ENCODE measurements at places on chromosomes 3 and 15.

DNA sequence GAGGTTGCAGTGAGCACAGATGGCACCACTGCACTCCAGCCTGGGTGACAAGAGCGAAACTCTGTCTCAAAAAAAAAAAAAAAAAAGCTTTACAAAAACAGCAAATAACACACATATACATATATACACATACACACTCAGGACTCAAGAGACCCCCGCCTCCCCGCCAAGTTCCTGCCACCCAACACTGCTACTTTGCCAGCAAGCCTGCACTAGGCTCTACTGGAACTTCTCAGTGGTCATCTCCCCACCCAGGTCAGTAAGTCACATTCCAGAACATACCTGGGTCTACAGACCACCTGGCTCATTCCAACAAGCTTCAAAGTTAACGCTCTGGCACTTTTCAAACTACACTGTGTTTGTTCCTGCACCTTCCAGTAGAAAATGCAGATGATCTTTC, 62.3 kb downstream of the SENP2 start:
- DNase-seq: no peak
- H3K36me3 ChIP-seq: peaks cover 50% of the 10 kb centered on the region
- H3K27ac ChIP-seq: no peak overlapping the region
- H3K27me3 ChIP-seq: no peaks in the 10 kb centered on the region
- peaks cover 7% of the 10 kb centered on the region for H3K4me1 ChIP-seq

- no peak overlapping the region for H3K4me3 ChIP-seq
- DNase-seq: no peak
- H3K36me3 ChIP-seq: no peaks in the 10 kb centered on the region
- H3K27me3 ChIP-seq: no peaks in the 10 kb centered on the region
- H3K4me1 ChIP-seq: no peaks in the 10 kb centered on the region
Observed at GRCh38 chr3:179163503-179163902, 15.3 kb downstream of the PIK3CA start.

DNA sequence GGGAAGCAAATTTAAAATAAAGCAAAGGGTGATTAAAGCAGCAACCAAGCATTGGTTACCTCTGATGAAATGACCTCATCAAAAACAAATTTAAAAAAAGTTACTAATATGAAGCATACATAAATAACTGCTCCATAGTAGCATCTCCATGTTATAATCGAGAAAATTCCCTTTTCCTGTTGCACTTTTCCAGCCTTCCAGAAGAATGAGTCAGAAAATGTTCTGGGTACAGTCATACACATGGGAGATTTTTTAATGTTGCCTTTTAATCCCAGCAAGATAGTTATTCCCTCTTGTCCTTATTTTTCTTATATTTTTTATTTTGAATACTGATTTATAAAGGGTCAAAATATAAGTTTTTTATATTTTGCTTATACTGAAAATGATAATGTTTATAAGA, 2.6 kb upstream of the TMCO5A start:
- H3K36me3 ChIP-seq: no peaks in the 10 kb centered on the region
- no peak overlapping the region for H3K27ac ChIP-seq
- no peak for DNase-seq
- H3K4me1 ChIP-seq: no peaks in the 10 kb centered on the region
- H3K27me3 ChIP-seq: no peaks in the 10 kb centered on the region
- H3K4me3 ChIP-seq: no peak overlapping the region

GRCh38 chr3:157588386-157589060, 85.3 kb upstream of the VEPH1 start:
- peaks cover 11% of the 10 kb centered on the region for H3K36me3 ChIP-seq
- H3K4me3 ChIP-seq: no peak overlapping the region
- H3K27me3 ChIP-seq: no peaks in the 10 kb centered on the region
- no peak overlapping the region for H3K27ac ChIP-seq
- peaks cover 4% of the 10 kb centered on the region for H3K4me1 ChIP-seq

GRCh38 chr3:143820466-143821221, 27.6 kb downstream of the SLC9A9 start:
- DNase-seq: no peak
- H3K4me3 ChIP-seq: no peak overlapping the region
- no peaks in the 10 kb centered on the region for H3K36me3 ChIP-seq
